ENCODE measurements at places on chromosomes 12 and 14.

- no peak for DNase-seq
Measured at GRCh38 chr12:40672741-40673271, 19.4 kb upstream of the CNTN1 start.

GRCh38 chr12:126534495-126534894, 1469.3 kb downstream of the AACS start:
- DNase-seq, result no peak

GRCh38 chr14:58297412-58297761, 968 bp upstream of the ARID4A start:
- DNase-seq, result no peak

GRCh38 chr14:90523544-90523943, 126.7 kb downstream of the CALM1 start:
- DNase-seq, result no peak

GRCh38 chr12:130557886-130558765, 158.0 kb downstream of the RIMBP2 start:
- no peak for DNase-seq

DNA sequence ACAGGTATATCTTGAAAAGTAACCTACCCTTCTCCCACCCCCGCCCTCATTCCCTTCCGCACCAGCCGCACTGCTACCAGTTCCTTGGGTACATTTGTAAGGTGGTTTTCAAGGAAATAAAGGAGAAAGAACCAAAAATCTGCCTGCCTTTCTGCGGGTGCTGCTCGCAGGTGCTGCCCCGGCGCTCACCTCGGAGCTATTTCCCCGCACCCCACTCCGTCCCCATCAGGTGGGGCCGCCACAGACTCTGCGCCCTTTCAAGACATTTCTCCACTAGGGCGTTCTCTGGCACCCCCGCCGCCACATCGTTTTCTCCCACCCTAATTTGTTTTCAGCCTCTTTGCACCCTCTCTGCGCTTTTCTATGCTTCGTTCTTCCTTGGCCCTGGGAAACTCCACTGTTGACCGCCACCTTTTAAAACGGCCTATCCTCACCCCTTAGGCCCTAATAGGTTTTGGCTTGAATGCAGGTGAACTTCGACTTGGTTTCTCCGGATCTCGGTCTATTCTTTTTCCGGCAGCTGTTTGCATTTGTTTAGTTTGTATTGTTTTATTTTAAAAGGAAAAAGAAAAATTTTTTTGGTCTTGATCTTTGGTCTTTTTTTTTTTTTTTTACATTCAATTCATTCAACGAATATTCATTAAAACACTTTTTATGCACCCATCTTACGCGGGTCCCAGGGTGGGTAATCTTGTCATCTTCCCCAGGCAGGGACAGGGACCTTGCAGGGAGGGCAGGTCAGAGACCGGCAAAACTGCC, 3.0 kb downstream of the VSX2 start:
- DNase-seq, result no peak

DNA sequence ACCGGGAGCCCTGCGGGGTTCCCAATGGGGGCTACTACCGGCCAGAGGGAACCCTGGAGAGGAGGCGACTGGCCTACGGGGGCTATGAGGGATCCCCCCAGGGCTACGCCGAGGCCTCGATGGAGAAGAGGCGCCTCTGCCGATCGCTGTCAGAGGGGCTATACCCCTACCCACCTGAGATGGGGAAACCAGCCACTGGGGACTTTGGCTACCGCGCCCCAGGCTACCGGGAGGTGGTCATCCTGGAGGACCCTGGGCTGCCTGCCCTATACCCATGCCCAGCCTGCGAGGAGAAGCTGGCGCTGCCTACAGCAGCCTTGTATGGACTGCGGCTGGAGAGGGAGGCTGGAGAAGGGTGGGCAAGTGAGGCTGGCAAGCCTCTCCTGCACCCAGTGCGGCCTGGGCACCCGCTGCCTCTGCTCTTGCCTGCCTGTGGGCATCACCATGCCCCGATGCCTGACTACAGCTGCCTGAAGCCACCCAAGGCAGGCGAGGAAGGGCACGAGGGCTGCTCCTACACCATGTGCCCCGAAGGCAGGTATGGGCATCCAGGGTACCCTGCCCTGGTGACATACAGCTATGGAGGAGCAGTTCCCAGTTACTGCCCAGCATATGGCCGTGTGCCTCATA, 9.7 kb downstream of the TNS2 start:
- no peak for DNase-seq

DNA sequence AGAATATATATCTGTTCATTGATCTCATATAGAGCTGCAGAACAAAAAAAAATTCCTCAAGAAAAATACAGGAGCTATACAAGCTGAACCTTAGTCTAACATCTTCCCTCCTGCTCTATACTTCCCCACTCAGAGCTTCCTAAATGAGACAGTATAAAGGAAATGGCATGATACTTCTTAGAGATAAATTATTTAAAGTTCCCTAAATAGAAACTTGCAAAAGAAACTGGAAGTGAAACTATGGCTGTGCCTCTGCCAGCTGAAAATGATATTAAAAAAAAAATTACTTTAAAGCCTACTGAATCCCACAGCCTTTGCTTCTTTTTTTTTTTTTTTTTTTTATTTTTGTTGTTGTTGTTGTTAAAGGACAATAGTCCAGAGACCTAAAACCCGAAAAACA, 11.6 kb upstream of the NEK9 start:
- no peak for DNase-seq

- DNase-seq, result no peak
Measured at GRCh38 chr12:64665514-64665913, 55.2 kb downstream of the RASSF3 start.

DNA sequence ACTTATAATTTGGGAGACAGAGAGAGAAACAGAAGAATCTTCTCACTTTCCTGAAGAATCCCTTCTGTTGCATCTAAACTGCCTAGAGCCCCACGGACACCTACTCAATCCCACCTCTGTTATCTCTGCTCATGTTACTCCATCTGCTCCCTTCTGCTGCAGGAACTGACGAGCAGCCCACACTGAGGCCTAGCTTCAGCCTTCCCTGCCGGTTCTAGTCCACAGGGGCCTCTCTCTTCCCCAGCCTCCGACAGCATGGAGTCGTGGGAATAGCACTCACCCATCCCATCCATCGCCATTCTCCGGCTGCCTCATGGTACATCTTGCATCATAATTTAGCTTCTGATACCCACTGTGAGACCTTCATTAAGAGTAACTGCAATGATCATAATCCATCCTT, 4.0 kb downstream of the RAB15 start:
- DNase-seq, result no peak

- no peak for DNase-seq
Measured at GRCh38 chr14:53144244-53144643, 8.9 kb downstream of the DDHD1 start.

- no peak for DNase-seq
Measured at GRCh38 chr12:123889848-123890535, 82.6 kb downstream of the CCDC92 start.

- peak; percentile 11 for DNase-seq
Measured at GRCh38 chr14:73269729-73270531, 32.6 kb downstream of the PAPLN start.

- DNase-seq, result no peak
Measured at GRCh38 chr12:57159311-57159710, 11.9 kb upstream of the LRP1-AS start.

GRCh38 chr12:15918066-15918465, 6.9 kb downstream of the DERA start:
- no peak for DNase-seq

- no peak for DNase-seq
Measured at GRCh38 chr14:71022012-71022869, 115.0 kb downstream of the PCNX1 start.

- no peak for DNase-seq
Measured at GRCh38 chr14:59863806-59864525, 6.6 kb downstream of the RTN1 start.

GRCh38 chr14:99327458-99328250, 55.7 kb upstream of the BCL11B start:
- DNase-seq, result no peak

GRCh38 chr12:108833355-108833733, 24.0 kb downstream of the SSH1 start:
- DNase-seq, result no peak

GRCh38 chr12:96136725-96137378, 57.3 kb upstream of the ELK3 start:
- no peak for DNase-seq

DNA sequence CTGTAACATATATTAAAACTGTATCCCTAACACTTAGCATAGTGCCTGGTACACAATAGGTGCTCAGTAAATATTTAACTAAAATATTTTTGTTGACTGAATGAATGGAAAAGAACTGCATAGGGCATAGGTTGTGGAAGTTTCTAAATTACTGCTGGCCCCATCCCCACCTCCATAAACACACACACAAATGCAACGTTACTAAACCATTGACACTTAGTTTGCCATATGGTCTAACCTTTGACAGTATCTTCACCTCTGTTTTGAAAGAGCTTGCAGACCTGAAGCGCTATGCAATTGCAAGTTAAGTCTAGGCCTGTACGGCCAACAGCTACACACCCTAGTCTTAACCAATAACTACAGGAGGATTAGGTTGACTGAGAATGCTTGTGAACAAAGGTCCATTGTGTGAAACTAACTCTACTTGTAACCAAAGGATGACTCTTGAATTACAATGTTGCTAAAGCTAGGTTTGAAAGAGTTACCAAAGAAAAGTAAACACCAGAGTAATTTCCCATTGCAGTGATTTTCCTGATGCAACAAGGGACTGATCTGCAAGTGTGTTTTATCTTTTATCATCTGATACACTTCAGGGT, 924 bp upstream of the MANSC1 start:
- DNase-seq, result no peak

DNA sequence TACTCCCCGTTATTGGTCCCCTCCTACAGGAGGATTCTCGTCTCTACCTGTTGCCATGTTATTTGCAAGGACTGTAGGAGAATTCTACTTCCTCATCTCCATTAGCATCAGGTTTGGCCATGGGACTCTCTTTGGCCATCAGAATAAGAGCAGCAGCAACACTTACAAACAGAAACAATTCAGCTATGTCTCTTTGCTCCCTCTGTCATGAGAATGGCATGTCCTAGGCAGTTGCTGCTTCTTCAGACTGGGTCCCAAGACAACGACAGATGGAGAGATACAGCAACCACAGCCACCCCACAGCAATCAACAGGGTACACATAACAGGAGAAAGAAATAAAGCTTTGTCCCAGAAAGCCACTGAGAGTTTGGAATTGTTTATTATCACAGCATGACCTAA, 19.7 kb downstream of the SLC41A2 start:
- no peak for DNase-seq

DNA sequence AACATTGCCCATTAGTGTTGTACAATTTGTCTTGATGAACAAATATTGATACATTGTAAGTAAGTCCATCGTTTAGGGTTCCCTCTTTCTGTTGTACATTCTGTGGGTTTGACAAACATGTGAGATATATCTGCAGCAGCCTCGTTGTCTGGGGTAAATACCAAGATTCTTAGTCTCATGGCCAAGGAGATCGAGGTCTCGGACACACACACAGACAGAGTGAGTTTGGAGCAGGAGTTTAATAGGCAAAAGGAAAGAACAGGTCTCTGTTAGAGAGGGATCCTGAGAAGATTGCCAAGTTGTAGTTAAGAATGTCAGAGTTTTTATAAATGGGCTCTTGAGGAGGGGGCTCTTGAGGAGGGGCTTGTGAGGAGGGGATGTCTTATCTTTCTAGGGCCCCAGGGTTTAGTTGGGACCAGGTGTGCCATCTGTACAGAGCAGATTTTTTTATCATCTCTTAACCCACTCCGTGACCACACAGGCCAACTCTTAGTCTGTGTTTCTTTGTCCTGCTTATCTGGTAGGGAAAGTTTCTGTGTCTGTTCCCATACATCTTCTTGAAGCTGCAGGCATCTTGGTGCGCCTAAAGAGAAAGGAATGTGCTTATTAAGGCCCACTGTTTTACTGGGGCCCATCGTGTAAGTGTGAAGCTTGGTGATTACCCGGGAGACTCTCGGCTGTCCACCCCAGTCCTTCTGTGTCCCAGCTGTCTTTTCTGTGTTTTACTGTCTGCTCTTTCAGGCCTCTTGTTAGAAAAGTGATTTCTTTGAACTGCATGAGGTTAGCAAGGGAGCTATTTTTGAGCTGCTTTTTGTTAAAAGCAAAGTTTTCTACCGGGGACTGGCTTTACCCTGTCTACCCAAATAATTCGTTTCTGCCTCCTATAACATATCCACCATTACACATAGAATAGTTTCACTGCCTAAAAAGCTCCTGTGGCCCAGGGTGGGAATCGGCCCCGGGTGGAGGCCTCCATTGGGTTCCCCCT, 22.4 kb upstream of the CLEC2D start:
- no peak for DNase-seq

GRCh38 chr14:55586411-55586810, 6.4 kb downstream of the KTN1 start:
- no peak for DNase-seq

DNA sequence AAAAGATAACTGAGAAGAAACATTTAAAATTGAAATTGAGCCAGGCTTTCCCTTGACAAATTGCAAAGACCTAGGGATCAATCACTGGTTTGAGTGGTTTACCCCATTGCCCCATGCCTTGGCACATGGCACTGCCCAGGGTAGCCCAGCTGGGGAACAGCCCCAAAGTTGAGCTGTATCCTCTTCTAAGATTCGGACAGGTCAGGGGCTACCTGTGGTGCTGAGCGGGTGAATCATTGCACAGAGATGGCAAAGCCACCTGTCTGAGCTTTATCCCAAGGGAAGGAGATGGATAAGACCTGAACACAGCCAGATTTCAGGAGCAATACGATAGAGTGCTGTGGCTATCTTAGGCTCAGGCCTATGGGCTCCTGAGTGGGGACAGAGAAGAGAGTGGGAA, 7.0 kb downstream of the IFI27L2 start:
- no peak for DNase-seq

GRCh38 chr14:44767646-44768173, 194.0 kb downstream of the KLHL28 start:
- no peak for DNase-seq

GRCh38 chr12:112097641-112098040, 10.9 kb downstream of the NAA25 start:
- DNase-seq, result no peak

- DNase-seq, result no peak
Measured at GRCh38 chr14:63287666-63288483, 30.9 kb downstream of the GPHB5 start.

- peak; percentile 57 for DNase-seq
Measured at GRCh38 chr12:109714141-109714912, 702 bp downstream of the FAM222A start.

DNA sequence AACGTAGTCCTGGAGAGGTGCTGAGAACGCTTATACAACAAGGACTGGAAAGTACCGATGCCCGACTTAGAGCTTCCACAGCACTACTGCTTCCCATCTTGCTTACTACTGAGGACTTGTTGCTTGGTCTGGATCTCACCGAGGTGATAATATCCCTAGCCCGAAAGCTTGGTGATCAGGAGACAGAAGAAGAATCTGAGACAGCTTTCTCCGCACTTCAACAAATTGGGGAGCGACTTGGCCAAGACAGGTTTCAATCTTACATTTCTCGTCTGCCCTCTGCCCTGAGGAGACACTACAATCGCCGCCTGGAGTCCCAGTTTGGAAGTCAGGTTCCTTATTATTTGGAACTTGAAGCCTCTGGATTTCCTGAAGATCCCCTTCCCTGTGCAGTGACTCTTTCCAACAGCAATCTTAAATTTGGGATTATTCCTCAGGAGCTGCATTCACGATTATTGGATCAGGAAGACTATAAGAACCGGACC, 1.1 kb downstream of the TOGARAM1 start:
- DNase-seq, result no peak

Measured in NCI-H1105 (cell line).